ENCODE measurements at places on chromosomes 7 and 10.

DNA sequence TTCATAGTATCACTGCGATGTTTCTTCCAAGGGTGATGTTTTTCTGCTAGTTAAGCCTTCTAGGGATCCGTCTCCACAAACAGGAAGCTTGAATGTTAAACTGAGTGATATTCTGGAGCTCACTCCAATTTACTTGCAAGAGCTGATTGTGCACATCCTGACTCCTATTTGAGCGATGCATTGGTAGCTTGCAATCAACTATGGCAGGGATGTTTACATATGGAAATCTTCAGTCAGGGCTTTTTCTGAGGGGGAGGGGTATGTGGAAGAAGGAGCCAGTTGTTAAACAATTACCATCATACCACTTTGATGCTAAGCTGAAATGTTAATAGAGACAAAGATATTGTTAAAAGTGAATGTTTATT lies 43.2 kb upstream of the NXPH1 start:
- DNase-seq = no peak

GRCh38 chr10:108465871-108466641 lies 1301.5 kb upstream of the SORCS1 start:
- DNase-seq = no peak

DNA sequence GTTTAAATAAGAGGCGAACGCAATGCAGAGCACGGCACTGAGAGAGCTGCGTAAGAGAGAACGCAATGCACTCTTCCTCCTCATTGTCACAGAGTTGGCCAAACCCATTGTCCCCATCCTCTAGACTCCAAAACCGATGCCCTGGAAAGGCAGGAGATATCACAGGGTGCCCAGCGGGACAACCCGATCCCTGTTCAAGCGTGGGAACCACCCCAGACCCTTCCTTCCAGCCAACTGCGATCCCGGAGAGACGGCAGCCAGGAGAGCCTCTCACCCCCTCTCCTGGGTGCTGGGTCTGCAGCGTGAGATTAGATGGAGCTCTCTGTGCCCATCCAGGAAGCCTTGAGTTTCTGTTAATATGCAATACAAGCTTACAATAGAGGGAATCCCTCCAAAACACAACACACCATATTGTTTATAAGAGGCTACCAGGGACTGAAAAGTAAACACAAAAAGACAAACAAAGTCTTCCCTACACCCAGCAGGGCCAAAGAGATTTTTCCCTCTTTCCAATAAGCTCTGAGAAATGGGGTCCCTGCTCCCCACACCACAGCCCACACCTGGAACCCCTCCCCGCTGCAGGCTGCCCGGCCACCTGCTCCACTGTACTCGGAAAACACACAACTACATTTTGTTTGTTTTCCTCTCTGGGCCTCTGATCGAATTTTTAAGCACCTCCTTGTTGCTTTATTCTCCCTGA lies 187.6 kb downstream of the ADARB2 start:
- no peak for DNase-seq

- DNase-seq = no peak
Observed at GRCh38 chr10:10958041-10958440, 59.6 kb upstream of the CELF2 start.

DNA sequence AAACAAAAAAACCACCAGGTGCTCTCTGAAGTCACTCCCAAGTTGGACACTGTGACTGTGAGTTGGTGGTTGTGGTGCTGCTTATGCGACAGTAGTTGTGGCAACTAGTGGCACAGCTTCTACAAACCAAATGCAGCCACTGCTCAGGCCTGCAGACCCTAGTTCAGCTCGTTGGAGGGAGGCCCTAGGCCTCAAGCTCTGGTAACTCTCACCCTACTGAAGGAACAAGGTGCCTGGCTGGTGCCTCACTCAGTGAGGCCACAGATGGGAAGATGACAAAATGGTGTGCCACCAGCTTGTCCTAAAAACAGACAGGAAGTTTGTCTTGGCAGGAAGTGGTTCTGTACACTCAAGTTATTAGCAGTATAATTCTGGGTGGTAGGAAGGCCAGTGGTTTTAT lies 45.3 kb upstream of the RAPGEF5 start:
- no peak for DNase-seq

DNA sequence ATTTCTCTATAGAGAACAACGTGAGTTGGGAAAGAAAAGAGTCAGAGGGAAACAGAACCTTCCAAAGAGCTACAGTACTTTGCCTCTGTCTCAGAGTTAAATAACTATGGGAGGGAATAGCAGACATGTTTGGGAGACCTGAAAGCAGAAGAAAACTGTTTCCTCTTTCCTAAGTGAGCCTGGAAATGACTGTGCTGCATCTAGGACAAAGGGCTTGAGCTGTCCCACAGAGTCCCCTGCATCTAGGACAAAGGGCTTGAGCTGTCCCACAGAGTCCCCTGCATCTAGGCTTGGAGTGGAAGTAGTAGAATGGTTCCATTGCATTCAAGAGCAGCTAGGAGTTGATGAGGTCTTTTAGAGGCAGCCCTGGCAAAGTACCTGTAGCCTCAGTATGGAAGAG lies 149.7 kb downstream of the DKK1 start:
- no peak for DNase-seq

GRCh38 chr7:124780608-124781007 lies 15.0 kb upstream of the GPR37 start:
- DNase-seq = no peak

DNA sequence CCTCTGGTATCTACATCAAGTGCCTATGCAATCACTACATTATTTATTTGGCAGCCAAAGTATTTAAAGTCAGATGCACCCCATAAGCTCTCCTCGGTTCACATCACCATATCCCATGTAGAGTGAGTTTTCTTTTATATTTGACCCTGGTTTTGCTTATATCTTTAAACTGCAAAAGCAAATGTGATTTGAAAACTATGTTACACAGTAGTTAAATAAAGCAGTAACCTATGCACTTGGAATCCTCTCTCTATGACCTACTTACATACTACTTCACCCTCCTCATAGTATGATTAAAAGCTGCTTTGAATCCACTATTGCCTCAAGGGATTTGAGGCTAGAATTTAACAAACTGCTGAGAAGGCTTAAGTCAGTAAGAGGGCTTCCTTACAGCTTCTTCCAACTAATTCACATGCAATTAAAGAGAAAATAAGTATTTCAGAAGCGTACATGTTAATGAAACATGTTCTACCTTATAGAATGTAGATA lies 2.2 kb upstream of the CELF2 start:
- no peak for DNase-seq

- no peak for DNase-seq
Observed at GRCh38 chr10:29668628-29669027, 33.9 kb upstream of the SVIL start.

DNA sequence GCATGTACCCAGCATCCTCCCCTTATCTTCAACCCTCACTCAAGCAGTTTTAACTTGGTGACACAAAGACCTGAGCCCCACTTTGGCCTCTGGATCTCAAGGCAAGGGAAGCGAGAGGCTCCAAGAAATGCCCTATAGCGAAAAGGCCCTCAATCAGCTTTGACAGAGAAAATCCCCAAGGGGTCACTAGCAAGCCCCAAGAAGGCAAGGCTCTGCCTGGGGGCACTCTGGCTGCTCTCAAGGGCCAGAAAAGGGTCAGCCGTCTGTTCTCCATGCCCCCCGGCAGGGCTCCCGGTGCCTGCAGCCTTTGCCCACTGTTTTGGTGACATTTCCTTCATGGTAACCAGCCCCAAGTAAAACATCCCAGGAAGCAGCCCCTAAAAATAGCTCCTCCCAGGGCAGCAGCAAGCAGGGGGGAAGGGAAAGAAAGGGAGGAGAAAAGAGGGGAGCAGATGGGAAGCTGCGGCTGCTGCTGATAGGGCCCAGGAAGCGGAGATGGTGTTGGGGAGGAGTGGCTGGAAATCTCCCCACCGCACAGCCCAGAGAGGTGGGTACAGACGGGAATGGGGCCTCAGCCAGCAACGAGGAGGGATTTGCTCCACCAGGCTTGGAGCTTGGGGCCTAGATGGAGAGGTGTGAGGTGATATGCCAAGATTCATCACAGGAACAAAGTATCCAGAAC lies 7.1 kb downstream of the CAMK2G start:
- no peak for DNase-seq

DNA sequence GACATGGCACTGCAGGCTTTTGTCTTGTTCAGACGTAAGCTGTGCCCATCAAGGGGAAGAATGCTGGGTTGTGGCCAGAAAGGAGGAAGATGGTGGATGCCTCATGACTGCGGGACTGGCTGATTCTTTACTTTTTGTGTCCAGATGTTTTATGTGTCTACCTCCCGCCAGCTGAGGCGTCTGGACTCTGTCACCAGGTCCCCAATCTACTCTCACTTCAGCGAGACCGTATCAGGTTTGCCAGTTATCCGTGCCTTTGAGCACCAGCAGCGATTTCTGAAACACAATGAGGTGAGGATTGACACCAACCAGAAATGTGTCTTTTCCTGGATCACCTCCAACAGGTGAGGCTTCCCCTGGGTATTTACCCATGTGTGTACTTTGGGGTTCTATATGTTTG lies 53.5 kb downstream of the ABCC2 start:
- DNase-seq = no peak

DNA sequence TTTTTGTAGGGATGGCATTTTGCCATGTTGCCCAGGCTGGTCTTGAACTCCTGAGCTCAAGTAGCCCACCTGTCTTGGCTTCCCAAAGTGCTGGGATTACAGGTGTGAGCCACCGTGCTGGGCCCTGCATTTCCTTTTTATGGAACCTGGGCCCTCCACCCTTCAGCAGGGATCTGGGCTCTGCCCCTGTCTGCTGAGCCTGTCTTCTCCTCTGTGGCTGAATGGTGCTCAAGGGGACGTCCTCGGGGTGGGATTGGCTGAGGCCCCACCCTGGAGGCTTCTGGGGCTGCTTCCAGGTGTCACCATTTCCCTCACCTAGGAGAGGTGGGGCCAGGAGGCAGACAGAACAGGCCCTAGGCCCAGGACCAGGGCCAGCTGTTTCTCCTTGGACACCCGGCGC lies 18.4 kb downstream of the FAM241B start:
- no peak for DNase-seq

- DNase-seq = no peak
Observed at GRCh38 chr10:74924251-74924963, 98.0 kb downstream of the KAT6B start.

GRCh38 chr7:90111-91063 lies 102.0 kb upstream of the FAM20C start:
- no peak for DNase-seq

GRCh38 chr10:971613-972012 lies 16.6 kb upstream of the GTPBP4 start:
- no peak for DNase-seq

GRCh38 chr10:70678250-70678635 lies 5.9 kb downstream of the ADAMTS14 start:
- no peak for DNase-seq

GRCh38 chr10:122276611-122277208 lies 5.6 kb downstream of the BTBD16 start:
- DNase-seq = no peak

DNA sequence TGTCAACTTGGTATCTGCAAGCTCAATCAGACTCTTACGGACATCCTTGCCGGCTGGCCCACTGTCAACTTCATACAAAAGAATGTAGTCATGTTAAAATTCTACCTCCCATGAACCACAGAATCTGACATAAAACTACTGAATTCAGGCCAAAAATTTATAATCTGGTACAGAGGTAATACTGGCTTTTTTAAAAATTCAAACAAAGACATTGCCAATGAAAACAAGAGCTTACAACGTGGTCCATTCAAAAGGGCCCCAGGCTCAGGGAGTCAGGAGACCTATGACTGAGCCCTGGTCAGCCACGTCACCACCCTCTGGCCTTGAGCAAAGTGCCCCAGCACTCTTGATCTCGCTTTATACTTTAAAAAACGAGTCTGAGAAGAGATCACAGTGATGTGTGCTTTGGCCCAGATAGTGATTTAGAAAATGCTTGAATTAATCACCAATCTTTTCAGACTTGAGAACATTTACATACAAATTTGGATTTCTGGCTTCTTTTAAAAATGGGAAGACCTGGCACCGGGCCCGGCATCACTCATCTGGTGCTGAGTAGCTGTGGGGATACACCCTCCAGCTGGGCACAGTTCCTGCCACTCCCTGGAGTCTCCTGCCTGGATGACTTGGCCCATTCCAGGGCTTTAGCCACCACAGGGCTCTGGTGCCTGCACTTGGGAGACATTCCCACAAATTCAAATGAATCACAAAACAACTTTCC lies 94.1 kb downstream of the PIP4K2A start:
- DNase-seq = no peak

DNA sequence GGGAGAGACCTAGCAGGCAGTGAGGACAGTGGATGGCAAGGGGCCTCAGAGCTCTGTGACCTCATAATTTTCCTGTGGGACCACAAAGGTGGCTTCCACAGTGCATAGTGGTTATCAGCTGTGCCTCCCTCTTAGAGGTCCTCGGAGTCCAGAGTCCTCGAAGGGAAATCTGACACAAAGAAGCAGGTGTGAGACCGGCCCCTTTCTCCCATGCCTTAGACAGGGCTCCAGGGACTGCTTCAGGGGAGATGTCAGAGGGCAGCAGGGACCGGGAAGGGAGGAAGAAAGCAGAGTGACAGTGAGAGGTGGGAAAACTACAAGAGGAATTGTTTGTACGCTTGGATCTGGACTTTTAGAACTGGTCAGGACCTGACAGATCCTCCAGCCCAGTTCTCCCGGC lies 66.3 kb downstream of the BAMBI start:
- DNase-seq = no peak

DNA sequence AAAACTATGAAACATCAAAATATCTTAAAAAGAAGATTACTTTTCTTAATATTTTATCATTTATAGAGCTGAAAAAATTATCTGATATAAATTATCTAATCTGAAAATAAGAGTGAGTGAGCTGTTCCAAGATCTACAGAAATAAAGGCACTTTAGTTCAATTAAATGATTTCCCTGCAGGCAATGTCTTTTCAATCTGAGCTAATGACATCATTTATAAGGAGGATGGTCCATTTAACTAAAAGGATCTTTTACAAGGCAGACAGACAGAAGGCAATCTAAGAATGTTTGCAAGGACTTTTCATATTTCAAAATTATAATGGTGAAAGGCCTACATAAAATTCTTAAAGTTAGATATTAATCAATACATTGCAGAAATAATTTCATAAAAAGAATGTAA lies 71.8 kb downstream of the SKAP2 start:
- no peak for DNase-seq

DNA sequence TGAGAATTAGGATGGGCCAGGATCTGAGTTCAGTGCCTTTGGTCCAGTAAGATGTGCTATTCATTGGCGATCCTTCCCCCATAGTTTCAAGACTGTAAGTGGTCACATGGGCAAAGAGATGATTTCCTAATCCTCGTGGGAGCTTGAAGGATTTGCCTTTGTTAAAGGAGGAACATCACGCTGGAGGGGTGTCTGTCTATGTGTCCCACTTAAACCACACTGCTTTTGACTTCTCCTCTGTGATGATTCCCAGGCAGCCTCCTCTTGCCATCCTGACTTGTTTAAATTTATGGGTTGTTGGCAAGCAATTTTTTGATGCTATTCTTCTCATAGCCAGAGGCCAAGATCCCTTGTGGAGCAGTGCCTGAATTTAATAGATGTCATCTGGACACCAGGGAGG lies 154.0 kb downstream of the TCF7L2 start:
- no peak for DNase-seq

- no peak for DNase-seq
Observed at GRCh38 chr7:1972744-1973143, 260.0 kb downstream of the MAD1L1 start.
